ENCODE measurements at places on chromosomes 16 and 17.
A peak's percentile ranks its signal among the peaks of the same experiment; 100 is the strongest.

DNA sequence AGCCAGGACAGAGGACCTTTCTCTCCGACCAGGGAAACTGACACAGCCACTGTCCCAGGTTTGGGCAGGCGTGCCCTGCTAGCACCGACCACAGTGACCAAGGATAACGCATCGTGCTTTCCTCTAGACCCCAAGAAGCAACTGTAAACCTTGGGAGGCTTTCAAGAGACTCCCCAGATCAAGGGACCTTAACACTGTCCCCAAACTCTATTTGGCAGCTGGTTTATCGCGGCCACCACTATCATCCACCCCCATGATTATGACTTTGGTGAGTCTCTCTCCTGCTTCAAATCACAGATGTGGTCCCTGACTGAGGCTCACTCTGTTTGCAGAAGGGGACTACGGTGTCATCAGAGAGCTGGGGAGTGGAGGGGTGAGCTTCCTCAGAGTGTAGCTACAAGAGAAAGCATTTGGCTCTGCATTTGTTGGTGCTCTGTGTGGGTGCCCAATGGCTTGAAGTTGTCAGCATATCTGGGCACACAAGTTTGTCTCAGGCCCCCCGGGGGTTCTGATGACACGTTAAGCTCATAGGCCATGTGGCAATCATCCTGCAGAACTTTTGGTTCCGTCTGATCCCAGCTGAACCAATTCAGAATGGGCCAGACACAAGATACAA lies 408.0 kb downstream of the SLC39A11 start:
- DNase-seq: no peak

GRCh38 chr17:4527134-4527533 lies 28.1 kb downstream of the MYBBP1A start:
- no peak for DNase-seq

GRCh38 chr17:80821546-80821945 lies 170.1 kb upstream of the CHMP6 start:
- DNase-seq: no peak

- peak; percentile 94 for DNase-seq
These were observed 10.0 kb upstream of the MPRIP start for GRCh38 chr17:17032131-17032692.
